Epithelial cell of proximal tubule (primary cell): ENCODE measurements at places on chromosomes 11 and 22. TPM values are rescaled to one million over a fixed set of nuclear protein-coding genes. Genes with fewer than 3 reads are reported as not detected.
A peak's percentile ranks its signal among the peaks of the same experiment; 100 is the strongest.

YPEL1 gene
- total RNA-seq = 1.5 and 7.3 TPM in 2 replicates

CLTCL1 gene
- total RNA-seq = 4.3 and 5.3 TPM in 2 replicates

NLRP14 gene
- total RNA-seq = 0.23 TPM in 1 of 2 replicates, not detected in the other

DLG2 gene
- 0.17 and 0.58 TPM in 2 replicates for total RNA-seq

OR2D2 gene
- total RNA-seq = 0.35 TPM in 1 of 2 replicates, not detected in the other

CCDC134 gene
- 17.8 and 21.7 TPM in 2 replicates for total RNA-seq

SPTBN2 gene
- 63.9 and 78.9 TPM in 2 replicates for total RNA-seq

DEUP1 gene
- total RNA-seq = 0.36 and 0.69 TPM in 2 replicates

MFRP gene
- not detected in 2 replicates for total RNA-seq

ZP1 gene
- not detected in 2 replicates for total RNA-seq

OR4A5 gene
- total RNA-seq = not detected in 2 replicates

NLRX1 gene
- total RNA-seq = 13.2 and 14.7 TPM in 2 replicates

DNA sequence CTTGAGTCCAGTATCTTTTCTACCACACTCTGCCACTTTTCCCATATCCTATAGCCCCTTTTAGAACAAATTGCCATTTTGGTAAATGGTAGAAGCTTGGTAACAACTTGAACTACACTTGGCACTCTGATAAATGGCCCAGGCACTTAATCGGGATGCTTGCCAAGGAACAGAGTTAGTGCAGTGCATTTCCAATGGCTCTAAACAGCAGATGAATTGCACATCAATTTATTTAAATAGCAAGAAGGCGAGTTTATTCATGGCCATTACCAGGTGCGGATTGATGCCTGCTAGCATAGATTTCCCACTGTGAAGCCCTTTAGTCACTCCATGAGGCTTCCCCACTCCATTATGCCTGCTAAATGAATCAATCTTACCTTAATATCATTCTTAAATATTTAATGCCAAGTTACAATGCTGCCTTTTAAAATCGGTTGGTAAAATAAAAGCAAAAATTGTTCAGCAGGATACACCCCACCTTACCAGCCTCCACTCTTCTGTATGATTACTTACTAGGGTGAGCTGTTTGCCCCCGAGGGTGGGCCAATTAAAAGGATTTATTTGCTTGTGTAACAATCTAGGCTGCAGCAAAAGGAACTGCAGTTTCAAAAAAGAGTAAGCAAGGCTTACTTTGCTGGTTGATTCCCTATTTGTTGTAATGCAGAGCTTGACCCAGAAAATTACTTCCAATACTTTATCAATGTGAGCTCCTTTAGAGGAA is 136.0 kb upstream of the ARHGAP42 start:
- no peak for DNase-seq

GRCh38 chr11:72813740-72814285 is 398 bp upstream of the ATG16L2 start:
- no peak for DNase-seq

DNA sequence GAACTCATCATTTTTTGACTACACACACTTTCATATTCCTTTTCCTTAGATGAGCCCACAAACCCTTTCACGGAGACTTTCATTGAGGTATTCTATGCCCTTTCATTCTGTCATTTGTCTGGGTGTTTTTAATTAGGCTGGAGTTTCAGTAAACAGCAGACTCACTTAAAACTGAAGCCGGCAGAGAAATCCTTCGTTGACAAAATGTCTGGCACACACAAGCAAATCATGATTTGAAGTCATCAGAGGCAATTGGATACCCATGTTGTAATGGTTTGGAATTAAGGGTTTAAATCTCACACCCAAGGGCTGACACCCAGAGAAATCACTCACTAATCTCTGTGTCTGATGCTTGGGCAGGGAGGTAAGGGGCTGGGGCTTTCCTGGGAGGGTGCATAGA is 127.1 kb downstream of the EHF start:
- DNase-seq = no peak

DNA sequence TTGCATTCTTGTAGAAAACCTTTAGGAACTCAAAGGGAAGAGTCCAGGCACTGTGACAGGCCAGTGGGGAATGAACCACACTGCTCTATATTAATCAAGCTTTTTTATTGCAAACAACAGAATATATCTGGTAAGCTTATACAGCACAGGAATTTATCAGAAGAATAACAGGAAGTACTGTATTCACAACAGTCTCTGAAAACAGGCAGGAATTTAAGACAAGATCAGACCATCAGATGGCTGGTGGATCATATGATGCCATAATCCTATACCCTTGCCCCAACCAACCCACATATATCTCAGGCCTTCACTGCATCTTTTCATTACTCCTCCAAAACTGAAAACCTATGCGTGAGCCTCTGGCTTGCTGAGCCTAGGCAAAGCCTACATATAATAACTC is 1.0 kb upstream of the HTATIP2 start:
- DNase-seq = no peak

GRCh38 chr11:99739464-99740089 is 718.8 kb downstream of the CNTN5 start:
- DNase-seq = peak; percentile 1

DNA sequence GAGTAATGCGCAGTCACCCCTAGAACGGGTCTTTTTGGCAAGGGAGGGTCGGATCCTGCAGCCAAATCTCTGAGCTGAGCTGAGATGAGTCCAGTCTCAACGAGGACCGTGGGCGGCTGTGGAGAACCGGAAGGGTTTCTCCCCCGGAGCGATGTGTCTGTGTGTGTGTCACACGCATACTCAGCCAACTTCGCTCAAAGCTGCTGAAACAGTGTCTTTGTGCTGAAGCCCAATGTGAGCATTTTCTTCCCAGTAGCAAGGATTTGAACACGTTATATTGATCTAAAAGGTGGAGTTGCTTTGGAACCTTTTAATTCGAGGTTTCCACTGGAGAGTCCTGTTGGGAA is 1.4 kb upstream of the CELSR1 start:
- DNase-seq = no peak

DNA sequence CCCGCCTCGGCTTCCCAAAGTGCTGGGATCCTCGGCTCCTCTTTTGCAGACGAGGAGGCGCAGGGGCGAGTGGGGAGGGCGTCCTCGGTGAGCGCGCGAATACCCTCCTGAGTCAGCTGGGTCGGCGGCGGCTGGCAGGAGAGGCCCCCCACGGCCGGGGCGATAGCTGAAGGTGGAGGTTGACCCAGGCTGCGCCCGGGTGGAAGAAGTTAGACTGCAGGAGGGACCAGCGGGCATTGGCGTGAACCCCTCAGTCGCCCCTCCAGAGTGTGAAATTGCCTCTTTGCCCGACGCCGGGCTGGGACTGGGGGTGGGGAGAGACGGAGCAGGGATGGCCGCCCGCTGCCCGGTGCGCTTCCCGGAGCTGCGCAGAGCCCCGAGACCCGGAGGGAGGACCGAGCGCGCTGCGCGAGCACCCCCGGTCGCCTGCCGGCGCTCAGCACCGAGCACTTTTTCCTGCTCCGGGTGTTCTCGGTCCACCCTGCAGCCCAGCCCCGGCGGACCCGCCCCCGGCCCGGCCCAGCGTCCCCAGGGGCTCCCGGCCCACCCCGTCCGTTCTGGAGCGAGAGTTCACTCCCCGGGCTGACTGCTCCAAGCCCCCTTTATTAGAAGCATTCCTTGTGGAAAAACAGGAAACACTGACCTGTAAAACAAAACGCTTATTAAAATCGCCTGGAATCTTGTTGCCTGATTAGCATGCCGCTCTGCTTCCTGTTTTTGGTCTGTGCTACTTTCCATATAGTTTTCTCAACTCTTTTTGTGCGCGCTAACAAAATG is 13.7 kb upstream of the CPT1A start:
- DNase-seq = no peak

DNA sequence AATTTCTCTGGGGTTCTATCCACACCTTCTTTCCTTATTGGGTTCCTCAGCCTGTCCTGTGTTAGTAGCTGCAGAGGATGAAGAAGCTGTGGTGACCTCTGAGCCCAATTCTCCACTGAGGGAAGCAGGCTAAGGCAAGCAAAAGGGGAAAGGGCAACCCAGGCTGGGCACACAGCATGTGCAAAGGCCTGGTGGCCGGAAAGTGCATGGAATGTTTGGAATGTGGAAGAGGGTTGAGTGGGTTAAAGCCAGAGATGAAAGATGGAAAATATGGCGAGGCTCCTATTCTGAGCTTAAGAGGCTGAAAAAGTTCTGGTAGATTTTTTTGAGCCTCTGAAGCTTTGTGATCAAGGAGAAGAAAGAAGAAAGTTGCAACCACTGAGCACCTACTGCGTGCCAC is 247.1 kb downstream of the MIAT start:
- DNase-seq = no peak

- DNase-seq = no peak
Measured at GRCh38 chr11:110295531-110296225, 736 bp downstream of the RDX start.

DNA sequence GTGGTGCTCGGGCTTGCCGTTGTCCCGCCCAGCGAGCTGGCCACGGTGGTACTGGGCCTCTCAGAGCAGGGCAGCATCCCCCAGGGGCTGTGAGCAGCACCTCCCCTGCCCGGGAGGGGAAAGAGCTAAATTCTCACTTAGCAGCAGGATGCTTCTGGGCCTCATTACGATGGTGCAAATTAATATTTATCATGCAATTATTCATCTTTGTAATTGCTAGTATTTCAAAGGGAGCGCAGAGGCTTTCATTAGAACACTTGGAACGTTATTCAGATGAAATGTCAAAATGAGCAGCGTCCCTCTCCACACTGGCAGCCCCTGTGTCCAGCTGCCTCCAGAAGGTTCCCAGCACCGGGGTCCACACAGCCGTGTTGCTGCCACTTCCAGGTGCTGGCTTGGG is 95.9 kb upstream of the PRR5 start:
- no peak for DNase-seq

DNA sequence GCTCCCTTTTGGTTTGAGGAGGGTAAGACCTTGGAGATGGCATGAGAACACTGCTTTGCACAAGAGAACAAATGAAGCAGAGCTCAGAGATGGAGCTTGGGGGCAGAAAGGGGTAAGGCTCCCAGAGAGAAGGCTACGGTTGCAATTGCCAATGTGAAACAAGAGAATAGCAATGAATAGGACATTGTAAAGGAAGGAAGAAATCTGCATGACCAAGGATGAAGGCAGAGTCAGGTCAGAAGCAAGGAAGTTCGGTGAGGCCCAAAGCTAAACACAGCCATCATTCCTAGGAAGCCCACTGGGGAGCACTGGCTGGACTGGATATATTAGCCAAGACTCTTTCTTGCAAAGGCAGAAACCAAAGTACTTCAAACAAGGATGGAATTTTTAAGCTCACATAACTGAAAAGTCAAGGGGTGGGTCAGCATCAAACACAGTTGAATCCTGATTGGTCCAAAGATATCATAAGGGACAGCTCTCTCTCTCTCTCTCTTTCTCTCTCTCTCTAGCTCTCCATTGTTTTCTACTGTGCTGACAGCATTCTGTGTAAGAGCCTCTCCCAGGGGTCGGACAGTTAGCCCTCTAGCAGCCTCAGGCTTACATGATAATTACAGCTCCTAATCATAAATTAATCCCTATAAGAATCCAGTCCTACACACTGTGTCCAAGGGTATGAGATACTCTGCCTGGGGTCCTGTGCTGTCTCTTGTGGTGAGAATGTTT is 484.3 kb downstream of the SOX6 start:
- no peak for DNase-seq

- DNase-seq = no peak
Measured at GRCh38 chr11:850775-851763, 8.4 kb downstream of the TSPAN4 start.

- DNase-seq = no peak
Measured at GRCh38 chr22:28801845-28802594, 1.7 kb upstream of the XBP1 start.

GRCh38 chr22:11626422-11626773 is 3901.6 kb upstream of the OR11H1 start:
- no peak for DNase-seq

DNA sequence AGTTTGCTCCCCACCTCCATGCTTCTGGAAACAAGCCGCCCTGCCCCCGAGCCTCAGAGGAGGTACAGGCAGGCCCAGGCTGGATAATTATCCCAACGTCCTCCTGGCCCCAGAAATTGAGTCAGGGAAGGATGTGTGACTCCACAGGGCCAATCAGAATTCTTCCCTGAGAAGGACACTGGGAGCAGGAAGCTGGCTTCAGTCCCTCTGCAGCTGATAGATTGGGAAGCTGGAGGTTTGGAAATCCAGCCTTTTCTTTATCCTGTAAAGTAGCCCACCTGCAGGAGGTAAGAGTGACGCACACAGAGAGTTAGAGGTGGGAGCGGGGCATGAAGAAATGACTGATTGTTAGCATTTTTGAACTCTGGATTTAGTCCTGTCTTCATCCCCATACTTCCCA is 97.5 kb upstream of the CD82 start:
- no peak for DNase-seq

DNA sequence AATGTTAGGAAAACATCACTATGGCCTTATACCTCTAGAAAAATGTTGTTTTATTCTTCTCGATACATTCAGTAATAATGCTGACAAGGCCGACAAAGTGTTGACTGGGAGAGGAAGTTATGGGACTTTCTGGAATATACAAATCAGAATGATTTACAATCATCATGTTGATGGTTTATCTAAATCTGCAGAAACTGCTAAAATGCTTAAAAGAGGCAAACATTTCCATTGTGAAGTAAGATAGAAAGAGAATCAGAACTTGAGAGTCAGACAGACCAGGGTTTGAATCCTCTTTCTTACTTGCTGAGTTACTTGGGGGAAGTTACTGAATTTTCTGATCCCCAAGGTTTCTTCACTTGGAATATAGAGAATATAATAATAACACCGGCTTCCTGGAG is 89.4 kb downstream of the CD44 start:
- DNase-seq = no peak

DNA sequence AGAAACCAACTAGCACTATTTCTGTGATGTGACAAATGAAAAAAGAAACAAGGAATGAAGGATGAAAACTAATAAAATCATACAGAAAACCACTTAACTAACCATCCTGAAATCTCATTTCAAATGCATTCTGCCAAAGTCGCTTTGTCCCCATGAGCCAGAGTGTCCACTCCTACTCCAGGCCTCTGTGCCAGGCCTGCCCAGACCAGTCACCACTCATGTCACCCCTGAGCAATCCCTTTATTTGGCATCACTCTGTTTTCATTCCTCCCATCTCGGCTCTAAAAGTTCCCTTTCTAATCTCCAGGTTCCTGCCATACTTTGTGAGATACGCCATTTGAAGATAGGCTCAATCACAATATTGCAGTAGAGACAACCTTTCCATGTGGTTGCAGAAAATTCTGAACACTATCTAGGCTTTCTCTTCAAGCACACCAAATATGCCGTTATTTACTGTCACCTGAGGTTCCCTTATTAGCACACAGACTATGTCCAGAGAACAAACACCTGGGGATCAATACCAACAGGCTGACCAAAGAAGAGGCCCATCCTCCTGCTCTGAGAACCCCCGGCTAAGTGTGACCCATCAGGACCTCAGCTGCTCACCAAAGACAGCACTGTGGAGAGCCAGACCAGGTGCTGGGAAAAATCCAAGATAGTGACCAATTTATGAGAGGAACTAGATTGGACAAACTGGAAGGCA is 202.4 kb downstream of the LARGE1 start:
- DNase-seq = no peak
